ENCODE measurements at places on chromosomes 13 and 19. TPM values are rescaled to one million over a fixed set of nuclear protein-coding genes. Genes with fewer than 3 reads are reported as not detected.

Gene ATXN8OS
- not detected for total RNA-seq

Gene RNF113B
- not detected for total RNA-seq

Gene CLEC11A
- not detected for total RNA-seq

Gene OR2Z1
- total RNA-seq = not detected

Gene FPR1
- not detected for total RNA-seq

Gene PDX1
- 0.07 TPM for total RNA-seq

Gene ZNF225
- 4.6 TPM for total RNA-seq

Gene NALCN
- not detected for total RNA-seq

Gene AMER2
- not detected for total RNA-seq

Gene PCSK4
- 2.0 TPM for total RNA-seq

Gene FREM2
- not detected for total RNA-seq

Gene COL4A2
- total RNA-seq = 0.22 TPM

Gene PRKCG
- 0.02 TPM for total RNA-seq

Gene TNFSF9
- total RNA-seq = 1.0 TPM

Gene LPAR6
- total RNA-seq = 24.4 TPM

Gene KIR2DL3
- total RNA-seq = not detected

Gene RNF17
- total RNA-seq = not detected

Gene MTRF1
- total RNA-seq = 24.0 TPM

Gene PGLYRP2
- 0.49 TPM for total RNA-seq

Gene CHERP
- 4.3 TPM for total RNA-seq

Gene ZNF350
- 10.0 TPM for total RNA-seq

Measured in HepG2 (cell line).